ENCODE measurements at places on chromosomes 7 and 10.

- no peak for DNase-seq
These were observed 14.9 kb downstream of the TRIM56 start for GRCh38 chr7:101099969-101100781.

GRCh38 chr7:156629873-156630272, 10.7 kb upstream of the RNF32 start:
- no peak for DNase-seq

DNA sequence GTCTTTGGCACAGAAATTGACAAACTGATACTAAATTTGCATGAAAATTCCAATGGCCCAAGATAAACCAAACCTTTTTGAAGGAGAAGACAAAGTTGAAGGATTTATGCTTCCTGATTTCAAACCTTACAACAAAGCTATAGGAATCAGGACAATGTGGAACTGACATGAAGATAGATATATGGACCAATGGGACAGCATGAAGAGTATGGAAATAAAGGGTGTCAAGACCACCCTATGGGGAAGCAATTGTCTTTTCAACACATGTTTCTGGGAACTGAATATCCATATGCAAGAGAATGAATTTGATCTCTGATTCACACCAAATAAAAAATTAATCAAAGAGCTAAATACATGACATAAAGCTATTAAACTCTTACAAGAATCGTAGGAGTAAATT, 77.2 kb upstream of the ADARB2 start:
- DNase-seq, result no peak

- no peak for DNase-seq
These were observed 28.7 kb downstream of the CSGALNACT2 start for GRCh38 chr10:43166880-43167497.

DNA sequence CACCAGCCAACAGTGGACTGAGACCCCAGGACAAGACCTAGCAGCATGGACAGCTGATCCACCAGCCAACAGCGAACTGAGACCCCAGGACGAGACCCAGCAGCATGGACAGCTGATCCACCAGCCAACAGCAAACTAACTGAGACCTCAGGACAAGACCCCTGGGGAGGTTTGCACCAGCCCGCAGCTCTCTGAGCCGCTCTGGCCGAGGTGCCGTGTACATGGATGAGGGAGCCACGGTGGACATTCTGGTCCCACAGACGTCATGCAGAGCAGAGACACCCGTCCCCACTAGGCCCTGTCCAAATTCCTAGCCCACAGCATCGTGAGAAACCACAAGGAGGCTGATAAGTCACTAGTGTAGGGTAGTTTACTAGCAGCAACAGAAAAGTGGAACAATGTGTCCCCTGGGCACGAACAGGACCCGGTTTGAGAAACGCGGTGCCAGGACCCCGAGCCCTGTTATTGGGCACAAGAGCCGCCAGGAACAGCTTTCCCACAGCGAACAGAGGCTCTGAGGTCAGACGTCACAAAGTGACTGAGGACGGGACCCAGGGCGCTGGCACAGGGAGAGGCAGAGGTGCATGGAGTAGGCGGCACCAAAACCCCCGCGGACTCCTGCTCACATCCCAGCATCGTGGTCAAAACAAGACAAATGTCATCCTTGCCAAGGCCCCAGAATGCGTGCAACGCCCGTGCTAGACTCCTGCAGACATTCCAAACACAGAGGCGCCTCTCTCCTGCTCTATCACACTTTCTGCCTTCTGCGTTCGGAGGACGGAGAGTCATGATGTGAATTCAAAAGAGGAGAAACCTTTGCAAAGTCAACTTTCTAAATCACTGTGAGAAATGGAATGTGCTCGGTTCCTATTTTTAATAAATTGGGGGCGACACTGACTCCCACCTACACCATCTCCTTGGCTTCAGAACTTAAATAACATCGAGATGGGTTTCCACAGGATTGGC, 8.1 kb downstream of the STK32C start:
- DNase-seq, result no peak

DNA sequence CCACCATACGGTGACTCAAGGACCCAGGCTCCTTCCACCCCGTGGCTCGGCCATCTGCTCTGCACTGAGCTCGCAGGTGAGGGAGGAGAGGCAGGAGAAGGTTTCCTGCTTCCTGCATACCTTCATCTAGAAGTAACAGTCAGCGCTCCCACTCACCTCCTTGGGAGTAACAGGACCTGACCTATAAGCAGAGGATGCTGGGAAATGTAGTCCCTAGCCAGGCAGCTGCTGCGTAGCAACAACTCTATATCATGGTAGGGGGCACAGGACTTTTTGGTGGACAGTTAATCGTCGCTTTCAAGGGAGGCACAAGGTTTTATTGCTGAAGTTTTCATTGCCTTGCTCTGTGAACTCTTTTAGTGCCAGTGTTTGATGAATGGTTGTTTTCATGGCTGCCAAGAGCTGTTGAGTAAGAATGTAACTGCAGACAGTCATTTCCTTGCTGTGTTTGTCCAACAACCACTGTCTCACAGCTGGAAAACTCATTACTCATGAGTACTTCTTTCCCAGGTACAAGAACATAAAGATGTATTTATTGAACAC, 10.2 kb upstream of the ZFYVE27 start:
- DNase-seq, result no peak

GRCh38 chr7:148773334-148773733, 74.6 kb downstream of the CUL1 start:
- DNase-seq, result no peak

Measured in activated naive CD4-positive, alpha-beta T cell (primary cell).